A549 (cell line): ENCODE measurements at places on chromosomes 1 and 21.

DNA sequence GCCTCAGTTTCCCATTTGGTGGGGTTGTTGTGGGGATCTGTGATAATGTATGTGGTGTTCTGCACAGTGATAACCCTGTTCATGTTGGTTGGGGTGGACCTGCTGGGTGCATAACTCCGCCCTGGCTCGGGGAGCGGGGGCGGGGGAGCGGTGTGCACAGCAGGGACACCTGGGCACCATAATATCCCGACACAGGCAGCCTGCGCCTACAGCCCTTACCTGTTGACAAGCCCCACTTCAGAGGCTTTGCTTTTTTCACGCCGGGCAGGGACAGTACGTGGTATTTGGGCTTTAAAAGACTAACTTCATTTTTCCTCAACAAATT is 48.0 kb upstream of the ACOT11 start:
- DNase-seq, result no peak

GRCh38 chr1:197725044-197725443 is 50.2 kb downstream of the DENND1B start:
- peak; percentile 56 for DNase-seq

- no peak for DNase-seq
These were observed 183.2 kb downstream of the GRIK3 start for GRCh38 chr1:36851087-36851486.

DNA sequence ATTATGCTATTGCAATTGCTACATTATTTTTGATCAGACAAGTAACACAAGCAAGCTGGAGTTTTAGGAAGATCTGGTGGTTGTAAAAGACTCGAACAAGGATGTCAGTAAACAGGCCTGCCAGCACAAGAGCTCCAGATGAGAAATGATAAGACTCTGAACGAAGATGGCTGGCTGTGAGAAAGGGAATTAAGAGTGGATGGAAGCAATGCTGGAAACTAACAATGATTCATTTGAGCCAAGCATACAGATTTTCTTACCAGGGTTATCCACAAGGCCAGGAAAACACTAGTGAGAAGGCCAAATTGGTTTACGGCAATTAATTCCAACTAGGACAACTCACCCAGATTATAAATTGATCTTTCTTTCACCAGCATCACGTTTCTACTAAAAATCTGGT is 54.2 kb downstream of the NRIP1 start:
- no peak for DNase-seq

DNA sequence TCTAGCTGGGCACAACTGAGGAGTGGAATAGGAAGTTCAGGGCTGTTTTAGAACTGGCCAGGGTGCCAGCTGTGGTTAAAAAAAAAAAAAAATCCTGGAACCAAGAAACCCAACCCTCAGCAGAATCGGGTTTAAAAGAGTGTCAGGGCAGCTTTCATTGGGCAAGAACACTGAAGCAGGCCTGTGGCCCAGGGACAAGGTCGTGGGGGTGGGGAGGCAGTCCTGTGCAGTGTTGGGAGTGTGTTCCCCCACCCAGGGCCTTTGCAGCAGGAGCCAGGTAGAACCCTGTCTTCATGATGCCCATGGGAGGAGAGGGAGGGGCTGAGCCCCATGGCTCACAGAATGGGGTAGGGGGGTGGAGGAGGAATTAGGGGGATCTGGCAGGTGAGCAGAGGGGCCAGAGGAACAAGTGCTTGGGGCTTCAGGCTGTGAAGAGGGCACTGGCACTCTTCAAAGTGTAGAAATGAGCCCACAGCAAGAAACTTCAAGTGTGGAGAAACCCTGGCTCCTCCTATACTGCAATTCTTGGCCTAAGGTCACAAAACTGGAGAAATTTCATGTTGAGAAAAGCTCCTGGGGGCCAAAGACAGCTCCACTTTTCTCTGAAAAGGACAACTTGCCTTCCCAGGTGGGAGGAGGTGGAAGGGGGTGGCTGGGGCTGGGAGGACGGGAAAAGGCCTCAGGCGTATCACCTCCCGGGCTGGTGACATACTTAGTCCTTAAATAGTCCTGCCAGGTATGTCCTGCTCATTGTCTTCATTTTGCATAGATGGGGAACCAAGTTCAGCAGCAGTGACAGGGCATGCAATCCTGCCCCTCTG is 39.3 kb downstream of the KIAA1614 start:
- no peak for DNase-seq

DNA sequence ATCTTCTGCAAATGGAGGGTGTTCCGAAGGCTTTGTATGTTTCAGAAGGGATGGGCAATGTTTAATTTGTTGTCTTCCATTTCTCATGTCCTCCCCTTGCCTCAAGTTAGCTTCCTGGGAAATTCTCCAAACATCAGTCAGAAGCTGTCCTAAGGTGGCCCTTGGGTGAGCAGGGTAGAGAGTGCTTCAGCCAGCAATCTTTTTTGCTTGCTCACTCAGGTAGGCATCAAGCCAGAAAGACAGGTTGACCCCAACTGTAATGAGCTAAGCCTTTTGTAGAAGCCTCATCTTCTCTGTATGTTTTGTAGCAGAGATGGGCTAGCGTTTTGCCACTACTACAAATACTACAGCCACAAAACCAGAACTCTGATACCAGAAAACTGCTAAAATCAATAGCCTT is 321.5 kb upstream of the FAM78B start:
- no peak for DNase-seq

- DNase-seq, result no peak
These were observed 100.2 kb downstream of the AHCTF1 start for GRCh38 chr1:246831543-246831942.

GRCh38 chr1:172484252-172484651 is 40.4 kb upstream of the PIGC start:
- DNase-seq, result no peak

DNA sequence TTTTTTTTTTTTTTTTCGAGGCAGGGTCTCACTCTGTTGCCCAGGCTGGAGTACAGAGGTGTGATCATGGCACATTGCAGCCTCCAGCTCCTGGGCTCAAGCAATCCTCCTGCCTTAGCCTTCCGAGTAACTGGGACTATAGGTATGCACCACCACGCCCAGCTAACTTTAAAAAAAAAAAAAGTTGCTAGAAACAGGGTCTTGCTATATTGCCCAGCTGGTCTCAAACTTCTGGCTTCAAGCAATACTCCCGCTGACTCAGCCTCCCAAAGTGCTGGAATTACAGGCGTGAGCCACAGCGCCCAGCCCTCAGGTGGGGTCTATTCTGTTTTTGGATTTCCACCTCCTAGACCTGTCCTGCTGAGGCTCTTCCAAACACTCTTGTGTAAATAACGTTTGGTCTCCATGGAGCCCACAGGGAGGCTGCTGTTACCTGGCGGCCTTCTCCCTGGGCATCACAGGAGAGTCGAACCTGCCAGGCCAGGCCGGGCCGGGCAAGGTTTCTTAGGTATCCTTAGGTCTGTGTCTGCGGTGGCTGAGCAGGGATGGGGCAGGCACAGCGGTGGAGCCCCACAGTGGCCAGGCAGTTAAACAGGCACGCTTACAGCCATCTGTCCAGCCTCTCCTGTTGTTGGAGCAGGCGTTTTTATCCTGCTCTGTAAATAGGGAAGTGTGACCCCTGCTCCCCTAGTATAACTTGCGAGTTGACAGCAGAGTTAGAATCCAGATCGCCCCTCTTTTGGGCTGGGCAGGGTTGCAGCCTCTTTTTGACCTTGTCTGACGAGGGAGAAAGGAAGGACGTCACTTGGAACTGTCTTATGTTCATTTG is 18.8 kb downstream of the PLEKHM2 start:
- peak; percentile 33 for DNase-seq

DNA sequence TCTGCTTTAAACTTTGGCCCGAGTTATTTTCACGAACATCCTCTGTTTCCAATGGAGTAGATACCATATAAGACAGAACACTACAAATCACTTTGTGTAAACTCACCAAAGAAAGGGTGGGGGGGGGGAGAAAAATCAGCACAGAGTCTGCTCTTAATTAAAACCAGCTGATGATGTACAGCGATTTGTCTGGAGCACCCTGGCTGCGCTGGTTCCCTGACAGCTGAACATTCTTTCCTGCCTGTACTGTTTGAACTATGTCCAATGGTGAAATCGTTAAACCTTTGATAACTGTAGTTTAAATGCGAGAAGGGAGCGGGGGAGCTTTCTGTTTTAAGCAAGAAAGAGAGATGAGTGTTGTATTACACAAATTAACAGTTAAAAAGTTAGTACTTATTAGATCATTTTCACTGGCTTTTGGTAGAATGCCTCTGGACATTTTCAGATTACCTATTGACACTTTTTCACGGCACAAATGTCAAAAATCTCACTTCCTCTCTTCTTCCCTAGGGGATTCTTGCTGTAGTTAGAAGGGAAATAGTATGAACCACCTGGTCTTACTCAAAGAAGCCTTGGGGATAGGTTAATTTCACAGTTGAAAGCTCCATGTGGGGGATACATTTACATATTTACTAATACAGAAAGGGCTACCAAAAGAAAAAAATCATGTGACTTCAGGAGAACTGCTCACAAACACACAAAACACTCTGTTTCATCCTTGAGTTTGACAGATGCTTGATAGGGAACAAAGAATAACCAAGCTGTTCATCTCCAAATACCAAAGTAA is 140.2 kb upstream of the RUNX1 start:
- no peak for DNase-seq

DNA sequence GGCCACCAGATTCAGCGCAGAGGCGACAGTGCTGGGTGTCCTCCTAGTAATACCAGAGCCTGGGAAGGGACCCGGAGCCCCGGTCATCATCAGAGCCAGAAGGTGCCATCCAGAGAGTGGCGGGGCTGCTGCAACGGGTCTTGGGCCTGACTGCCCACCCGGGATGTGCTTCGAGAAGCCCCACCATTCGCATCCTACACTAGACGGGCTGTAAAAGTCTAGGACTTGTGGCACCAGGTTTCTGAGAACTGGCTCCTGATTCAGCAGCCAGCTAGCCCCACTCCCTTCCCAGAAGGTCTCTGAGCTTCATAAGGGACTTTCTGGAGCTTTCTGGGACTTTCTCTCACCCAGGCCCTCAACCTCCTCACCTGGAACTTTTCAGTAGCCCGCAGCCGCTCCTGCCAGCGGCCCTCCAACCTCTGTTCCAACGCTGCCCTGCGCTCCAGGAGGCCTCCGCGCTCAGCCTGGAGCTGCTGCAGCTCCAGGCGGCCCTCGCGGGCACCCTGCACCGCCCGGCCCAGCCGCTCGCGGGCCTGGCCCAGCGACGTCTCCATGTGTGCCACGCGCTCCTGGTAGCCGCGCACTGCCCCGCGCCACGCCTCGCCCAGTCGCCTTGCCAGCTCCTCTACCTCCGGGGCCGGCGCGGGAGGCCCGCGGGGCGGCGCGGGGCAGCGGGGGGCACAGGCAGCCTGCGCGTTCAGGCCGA is 940 bp downstream of the NES start:
- no peak for DNase-seq

GRCh38 chr21:24852610-24853195 is 754.6 kb downstream of the MRPL39 start:
- no peak for DNase-seq

- DNase-seq, result no peak
These were observed 32.5 kb upstream of the ASPM start for GRCh38 chr1:197178998-197179397.

- DNase-seq, result peak; percentile 63
These were observed 26.5 kb downstream of the GPR137B start for GRCh38 chr1:236168716-236169429.

DNA sequence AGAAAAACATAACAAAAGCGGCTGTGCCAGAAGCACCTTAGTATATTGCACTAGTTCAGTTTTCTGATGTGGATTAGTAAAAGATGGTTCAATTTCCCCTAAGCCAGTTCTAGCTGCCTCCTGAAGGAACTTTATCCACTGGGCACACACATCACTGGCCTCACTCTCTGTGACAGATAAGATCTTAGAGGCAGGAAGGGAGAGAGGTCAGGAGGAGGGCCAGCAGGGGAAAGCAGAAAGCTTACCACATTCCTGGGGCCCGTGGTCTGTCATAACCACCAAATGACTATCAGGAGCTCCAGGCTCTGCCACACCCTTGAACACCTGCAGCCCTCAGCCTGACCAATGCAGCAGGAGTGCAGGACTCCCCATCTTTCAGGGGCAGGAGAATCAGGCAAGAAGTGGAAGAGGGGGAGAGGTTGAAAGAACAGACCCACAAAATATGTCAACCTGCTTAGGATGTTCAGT is 37.8 kb downstream of the LRRC71 start:
- DNase-seq, result no peak

DNA sequence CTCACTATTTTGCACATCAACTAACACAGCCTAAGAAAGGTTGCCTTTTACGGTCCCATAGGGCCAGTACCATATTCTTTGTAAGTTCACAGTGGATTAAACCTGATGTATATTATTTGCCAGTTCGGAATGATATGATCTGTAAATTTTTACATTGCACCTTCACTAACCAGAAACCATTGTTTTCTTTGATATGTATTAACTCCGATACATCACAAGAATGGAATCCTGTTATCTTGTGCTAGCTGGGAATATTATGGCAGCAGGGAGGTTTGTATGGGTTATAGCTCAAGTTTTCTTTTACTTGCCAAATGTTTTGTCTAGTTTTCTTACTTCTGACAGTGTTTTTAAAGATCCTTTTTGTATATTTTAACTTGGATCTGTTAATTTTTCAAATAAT is 51.4 kb upstream of the S1PR1 start:
- DNase-seq, result no peak

DNA sequence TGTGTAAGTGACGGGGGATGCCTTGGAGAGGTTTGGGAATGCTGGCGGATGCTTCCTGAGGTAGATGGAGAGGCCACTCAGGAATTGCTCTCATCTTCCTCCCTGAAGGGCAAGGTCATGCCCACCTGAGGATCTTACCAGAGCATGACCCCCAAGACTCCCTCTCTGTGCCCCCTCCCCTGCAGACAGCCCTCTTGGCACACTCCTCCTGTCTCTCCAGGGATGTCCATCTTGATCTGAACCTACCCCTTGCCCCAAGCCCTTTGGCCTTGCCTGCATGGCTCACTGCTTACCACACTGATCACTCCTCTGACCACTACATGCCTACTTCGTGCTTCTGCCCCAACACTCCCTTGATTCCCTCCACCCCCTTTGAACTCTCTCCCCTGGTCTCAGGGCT is 17.9 kb upstream of the MPL start:
- no peak for DNase-seq

DNA sequence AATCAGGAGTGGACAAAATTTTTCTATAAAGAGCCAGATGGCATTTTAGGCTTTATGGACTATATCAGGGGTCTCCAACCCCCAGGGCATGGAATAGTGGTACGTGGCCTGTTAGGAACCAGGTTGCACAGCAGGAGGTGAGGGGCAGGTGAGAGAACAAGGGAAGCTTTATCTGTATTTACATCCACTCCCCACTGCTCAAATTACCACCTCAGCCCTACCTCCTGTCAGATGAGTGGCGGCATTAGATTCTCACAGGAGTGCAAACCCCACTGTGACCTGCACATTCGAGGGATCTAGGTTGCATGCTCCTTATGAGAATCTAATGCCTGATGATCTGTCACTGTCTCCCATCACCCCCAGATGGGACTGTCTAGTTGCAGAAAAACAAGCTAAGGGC is 13.9 kb downstream of the PHTF1 start:
- DNase-seq, result no peak
